ENCODE measurements at places on chromosomes 1 and 21. TPM values are rescaled to one million over a fixed set of nuclear protein-coding genes. Genes with fewer than 3 reads are reported as not detected.

Gene LCK
- total RNA-seq, result 1.5 TPM

Gene ARHGEF10L
- 32.6 TPM for total RNA-seq

Gene CSF1
- 27.4 TPM for total RNA-seq

Gene DAB1
- total RNA-seq, result 1.2 TPM

Gene TMOD4
- total RNA-seq, result 0.77 TPM

Gene RPTN
- total RNA-seq, result not detected

Gene S100A3
- total RNA-seq, result not detected

Gene FGR
- total RNA-seq, result 0.53 TPM

Gene FMOD
- 86.0 TPM for total RNA-seq

Gene CFH
- total RNA-seq, result 8.7 TPM

Gene ENAH
- total RNA-seq, result 144 TPM

Gene MYOM3
- total RNA-seq, result 0.11 TPM

Gene GLUL
- total RNA-seq, result 264 TPM

Gene LAD1
- 20.7 TPM for total RNA-seq

Gene IGSF21
- not detected for total RNA-seq

Gene VANGL1
- 16.0 TPM for total RNA-seq

Gene WNT2B
- 165 TPM for total RNA-seq

Gene COL11A1
- 133 TPM for total RNA-seq

Gene RNF223
- total RNA-seq, result 0.40 TPM

Gene SEMA6C
- total RNA-seq, result 15.0 TPM

Gene RBM11
- 8.1 TPM for total RNA-seq

Gene IL12RB2
- 0.34 TPM for total RNA-seq
